ENCODE measurements at places on chromosomes 1 and 21.

DNA sequence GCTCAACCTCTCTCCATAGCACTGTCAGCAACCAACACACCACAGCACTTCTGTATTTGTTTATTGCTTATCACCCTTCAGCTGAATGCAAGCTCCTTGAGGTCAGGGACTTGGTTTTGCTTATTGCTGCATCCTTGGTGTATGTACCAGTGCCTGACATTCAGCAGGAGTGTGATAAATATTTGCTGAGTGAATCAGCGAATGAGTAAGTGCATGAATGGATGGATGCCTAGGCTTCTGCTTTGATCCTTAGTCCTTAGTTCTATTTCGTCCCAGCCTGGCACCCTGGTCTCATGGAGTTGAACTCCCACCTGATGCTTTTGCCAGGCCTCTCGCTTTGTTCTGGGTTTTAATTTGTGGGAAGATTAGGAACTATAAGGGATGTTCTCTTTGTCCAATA lies 88.2 kb downstream of the ZSCAN20 start:
- DNase-seq = peak; percentile 15

DNA sequence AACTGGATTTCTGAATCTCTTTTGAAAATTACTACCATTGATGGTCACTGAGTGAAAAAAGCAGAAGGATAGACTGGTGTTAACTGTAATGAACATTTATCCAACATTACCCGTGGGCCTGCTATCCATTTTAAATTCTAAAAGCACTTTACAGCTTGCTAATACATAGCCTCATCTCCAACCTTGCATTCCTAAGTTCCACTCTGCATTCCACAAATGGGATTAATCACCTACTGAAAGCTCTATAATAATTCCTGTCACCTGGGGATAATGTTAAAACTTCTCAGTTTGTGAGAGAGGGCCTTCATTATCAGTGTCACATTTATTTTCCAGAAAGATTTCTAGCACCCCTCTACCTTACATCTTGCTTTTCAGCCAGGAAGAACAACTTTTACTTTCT lies 38.2 kb downstream of the PTPRC start:
- DNase-seq = peak; percentile 73

- DNase-seq = peak; percentile 60
These were observed 4.3 kb upstream of the CBR1 start for GRCh38 chr21:36065497-36066036.

GRCh38 chr1:205376739-205377138 lies 20.0 kb upstream of the KLHDC8A start:
- DNase-seq = no peak

DNA sequence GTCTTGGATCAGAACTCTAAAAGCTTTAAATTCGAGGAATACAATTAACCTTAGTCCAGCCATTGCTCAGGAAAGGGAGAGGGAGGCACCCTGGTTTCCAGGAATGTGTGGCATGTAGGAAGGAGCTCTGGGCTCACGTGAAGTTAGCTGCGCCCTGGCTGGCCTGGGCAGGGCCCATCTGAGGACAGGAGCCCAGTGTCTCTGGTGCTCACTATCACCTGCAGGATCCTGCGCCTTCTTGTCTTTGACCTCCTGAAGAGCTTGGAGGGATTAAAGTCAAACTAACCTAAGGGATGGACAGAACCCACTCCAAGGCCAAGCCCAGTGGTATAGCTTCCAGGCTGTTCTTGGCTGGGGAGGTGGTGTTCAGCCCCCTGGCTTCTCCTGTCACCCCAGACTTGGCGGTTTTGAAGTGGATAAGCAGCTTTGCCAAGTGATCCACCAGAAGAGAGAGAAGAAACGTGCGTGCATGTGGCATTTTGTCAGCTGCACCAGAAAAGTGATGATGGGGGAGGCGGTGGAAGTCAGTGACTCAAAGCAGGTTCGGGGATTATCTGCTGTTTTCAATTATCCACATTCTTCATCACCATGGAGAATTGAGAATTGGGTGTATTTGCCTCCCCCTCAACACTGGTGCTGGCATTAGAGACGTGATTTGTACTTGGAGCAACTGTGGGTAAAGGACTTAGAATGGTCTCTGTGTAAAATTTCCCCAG lies 11.9 kb upstream of the KCNN3 start:
- DNase-seq = peak; percentile 59

DNA sequence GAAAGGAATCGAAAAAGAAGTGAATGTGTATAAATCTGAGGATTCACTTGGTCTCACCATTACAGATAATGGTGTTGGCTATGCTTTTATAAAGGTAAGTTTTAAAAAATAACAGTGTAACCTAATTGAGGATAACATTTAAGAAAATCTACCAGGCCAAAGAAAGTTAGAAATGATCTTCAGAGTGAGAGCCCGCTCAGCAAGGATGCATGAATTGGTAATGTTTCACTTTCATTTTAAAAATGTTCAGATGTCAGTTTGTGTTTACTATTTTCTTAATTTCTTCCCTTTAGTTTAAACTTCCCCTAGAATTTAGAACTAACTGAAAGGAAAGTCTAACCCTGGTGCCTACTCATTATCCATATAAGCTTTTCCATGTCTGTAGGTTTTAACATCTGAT lies 35.0 kb downstream of the GIPC2 start:
- DNase-seq = no peak

DNA sequence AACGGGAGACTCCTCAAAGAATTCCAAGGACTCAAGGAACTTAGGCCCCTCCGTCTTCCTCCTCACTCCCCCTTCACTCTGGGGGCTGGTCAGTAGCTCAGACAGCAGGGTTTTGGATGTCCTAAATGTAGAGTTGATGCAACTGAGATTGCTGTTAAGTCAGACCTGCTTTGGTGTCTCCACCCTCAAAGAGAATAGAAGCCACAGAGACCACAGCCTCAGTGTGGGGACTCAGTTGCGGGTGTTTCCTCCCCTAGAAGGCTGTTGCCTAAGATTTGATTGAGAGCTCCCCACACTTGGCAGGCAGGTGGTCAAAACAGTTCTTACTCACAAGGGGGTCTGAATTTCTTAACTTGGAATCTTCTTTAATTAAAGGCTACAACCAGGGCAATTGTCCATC lies 7.6 kb downstream of the MAN1C1 start:
- no peak for DNase-seq

DNA sequence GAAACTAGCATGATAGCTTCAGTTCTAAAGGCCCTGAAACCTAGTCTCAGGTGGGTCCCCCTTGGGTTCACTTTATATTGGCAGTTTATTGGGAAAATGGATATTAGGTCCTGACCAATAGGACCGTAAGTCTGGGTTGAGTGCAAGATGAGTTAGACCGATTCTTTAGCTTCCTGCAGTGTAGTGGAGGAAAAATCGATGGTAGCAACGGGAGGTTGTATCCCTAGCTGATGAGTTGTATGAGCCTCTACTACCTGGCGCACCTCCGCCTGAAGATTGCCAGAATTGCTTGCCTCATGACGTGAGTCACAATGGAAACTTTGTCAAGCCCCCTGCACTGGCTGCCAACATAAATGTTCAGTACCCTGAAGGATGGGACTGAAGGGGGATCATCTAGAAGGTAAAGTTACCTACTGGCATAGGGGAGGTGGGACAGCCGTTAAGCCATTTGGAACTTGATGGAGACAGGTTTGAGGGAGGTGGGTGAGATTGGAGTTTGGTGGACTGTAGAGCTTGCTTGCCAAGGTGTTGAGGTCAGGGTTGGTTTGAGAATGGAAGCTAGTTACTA lies 3.9 kb downstream of the RCC1 start:
- DNase-seq = no peak

- peak; percentile 62 for DNase-seq
These were observed 16.3 kb upstream of the CDK18 start for GRCh38 chr1:205488074-205488723.

- DNase-seq = no peak
These were observed 41.5 kb downstream of the CBS start for GRCh38 chr21:43034101-43034500.

- no peak for DNase-seq
These were observed 294.0 kb upstream of the C1orf87 start for GRCh38 chr1:60367532-60367931.
